Hematopoietic multipotent progenitor cell treated with erythropoietin and hydrocortisone succinate and interleukin-3 and kit ligand, for 17 days (in vitro differentiated cells): ENCODE measurements at places on chromosomes 1 and 21.
A peak's percentile ranks its signal among the peaks of the same experiment; 100 is the strongest.

- DNase-seq, result peak; percentile 73
These were observed 65.5 kb upstream of the LRP8 start for GRCh38 chr1:53393325-53393792.

GRCh38 chr1:34710812-34711211, 44.0 kb upstream of the GJB5 start:
- no peak for DNase-seq

DNA sequence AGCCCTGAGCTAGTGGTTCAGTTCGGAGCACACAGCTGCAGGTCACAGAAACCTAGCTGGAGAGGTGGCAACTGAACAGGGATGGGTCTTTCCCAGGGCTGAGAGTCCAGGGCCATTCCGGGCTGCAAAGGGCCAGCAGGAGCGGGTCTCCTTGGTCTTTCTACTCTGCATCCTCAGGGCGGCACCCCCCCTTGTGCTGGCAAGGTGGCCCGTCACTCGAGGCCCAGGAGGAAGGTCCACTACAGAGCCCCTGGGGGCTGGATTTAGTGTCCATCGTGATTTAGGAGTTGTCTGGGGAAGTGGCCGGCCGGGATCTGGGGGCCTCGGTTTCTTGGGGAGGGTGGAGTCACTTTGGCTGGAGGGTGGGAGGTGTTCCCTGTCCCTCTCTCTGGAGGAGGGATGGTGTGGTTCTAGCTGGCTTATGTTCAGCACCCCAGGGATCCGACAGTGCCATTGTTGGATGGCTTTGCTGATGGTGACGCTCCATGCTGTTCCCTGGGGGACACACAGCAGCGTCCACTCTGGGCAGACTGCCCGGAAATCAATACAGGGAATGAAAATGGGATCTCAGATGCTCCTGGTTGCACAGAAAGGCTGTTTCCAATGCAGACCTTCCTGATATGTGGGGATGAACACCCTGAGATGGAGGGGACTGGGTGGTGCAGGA, 64.4 kb downstream of the UMODL1 start:
- no peak for DNase-seq

DNA sequence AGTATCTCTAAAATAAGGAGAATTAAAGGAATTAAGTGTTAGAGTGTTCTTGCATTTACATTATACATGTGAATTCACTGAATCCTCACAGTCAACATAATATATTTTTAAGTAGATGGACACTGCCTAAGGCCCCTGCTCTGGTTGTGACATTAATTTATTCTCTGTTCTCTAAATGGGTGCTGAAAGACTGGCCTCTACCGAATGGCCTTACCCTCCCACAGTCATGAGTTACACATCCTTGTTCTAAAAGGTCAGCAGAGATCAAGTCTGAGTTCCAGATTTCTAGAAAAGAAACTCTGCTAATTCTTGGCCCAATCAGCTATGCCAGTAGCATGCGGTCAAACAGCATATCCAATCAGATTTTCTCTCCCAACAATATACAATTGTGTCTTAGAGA, 193.2 kb downstream of the TM2D1 start:
- DNase-seq, result no peak

GRCh38 chr1:161071886-161072371, 2.2 kb upstream of the ARHGAP30 start:
- DNase-seq, result peak; percentile 56

GRCh38 chr1:116918714-116919357, 9.1 kb downstream of the PTGFRN start:
- no peak for DNase-seq

DNA sequence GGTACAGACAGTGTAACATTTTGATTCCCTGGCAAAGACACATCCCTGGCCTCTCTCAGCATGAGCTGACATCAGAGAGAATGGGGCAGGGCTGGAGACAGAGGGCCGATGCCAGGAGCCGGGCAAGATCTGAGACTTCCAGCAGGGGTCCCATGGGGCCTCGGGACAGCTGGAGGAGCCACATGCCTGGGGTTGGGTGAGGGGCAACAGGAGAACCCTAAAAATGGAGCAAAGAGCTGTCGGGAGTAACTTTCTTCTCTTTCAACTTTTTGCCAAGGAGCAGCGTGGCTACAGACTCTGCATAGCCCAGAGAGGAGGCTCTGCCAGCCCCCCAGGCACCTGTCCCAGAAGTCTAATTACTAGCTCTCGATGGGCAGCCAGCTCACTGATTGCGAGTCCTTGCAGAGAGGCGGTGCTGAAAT, 130.8 kb downstream of the LACTBL1 start:
- no peak for DNase-seq
